ENCODE measurements at places on chromosomes 4 and X.

GRCh38 chr4:94882756-94883155, 125.0 kb downstream of the BMPR1B start:
- no peak for DNase-seq

DNA sequence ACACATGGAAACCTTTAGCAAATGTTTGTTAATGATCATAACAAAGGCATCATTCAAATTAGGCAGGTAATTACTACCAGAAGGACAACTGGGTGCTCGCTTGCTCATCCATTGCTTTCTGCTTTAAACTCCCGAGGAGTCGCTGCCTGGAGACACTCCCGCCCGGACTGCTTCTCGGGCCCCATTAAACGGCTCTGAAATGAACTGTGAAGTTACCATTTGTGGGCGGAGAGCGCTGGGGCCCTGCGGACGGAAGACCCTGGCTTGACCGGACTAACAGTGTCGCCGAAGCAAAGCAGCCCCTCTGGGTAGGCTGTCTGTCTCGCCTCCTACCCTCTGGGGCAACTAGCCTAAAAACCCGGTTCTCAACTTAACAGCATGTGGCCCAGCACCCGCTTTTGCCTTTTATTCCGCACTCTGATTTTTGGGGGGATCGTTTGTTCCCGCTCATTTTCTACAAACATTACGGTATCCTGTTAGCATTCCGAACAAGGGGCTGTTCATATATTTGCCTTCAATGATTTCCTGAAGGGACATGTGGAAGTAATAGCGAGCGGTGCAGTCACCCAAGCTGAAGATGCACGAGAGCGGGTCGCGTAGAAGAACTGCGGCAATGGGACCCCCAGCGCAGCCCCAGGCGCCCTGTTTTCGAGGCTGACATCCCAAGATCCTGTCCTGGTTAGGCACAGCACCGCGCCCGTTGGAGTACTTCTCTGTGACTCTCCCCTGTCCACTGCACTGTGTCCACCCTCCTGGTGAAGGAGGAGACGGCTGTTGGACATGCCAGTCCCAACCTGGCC, 1.6 kb upstream of the PDGFRA start:
- DNase-seq: no peak

GRCh38 chrX:69152417-69152841, 12.8 kb downstream of the PJA1 start:
- DNase-seq: no peak

GRCh38 chr4:7037425-7037824, 5.7 kb upstream of the TADA2B start:
- DNase-seq: no peak

GRCh38 chr4:56444719-56445118, 8.7 kb downstream of the PAICS start:
- no peak for DNase-seq

GRCh38 chr4:152936446-152937335, 568 bp downstream of the FHDC1 start:
- DNase-seq: no peak

GRCh38 chrX:132016628-132017430, 6.3 kb upstream of the STK26 start:
- no peak for DNase-seq

GRCh38 chrX:56232221-56233082, at the start of gene KLF8:
Gene KLF8, plus strand, starts transcription at chrX:56232356. Its CDS starts 979 bp downstream, at chrX:56233335.
- no peak for DNase-seq

GRCh38 chr4:31390849-31391248, 670.7 kb downstream of the PCDH7 start:
- DNase-seq: no peak

DNA sequence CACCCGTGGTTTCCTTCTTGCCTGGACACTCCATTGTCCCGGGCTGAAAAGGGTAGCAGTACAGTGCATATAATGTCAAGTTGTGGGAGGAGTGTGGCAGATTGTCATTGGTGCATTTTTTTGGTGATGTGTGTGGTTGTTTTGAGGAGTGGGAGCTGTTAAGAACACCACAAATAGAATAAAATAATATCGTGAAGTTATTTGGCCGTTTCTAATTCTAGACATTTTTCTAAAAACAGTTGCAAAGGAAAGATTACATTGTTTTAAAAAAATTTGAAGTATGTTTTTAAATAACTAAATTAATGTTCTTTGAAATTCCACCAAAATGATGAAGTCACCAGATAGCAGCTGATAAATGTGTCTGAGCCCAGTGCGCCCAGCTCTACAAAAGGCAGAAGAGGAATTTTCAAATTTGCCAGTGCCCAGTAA, 1.3 kb downstream of the PKD2 start:
- no peak for DNase-seq

DNA sequence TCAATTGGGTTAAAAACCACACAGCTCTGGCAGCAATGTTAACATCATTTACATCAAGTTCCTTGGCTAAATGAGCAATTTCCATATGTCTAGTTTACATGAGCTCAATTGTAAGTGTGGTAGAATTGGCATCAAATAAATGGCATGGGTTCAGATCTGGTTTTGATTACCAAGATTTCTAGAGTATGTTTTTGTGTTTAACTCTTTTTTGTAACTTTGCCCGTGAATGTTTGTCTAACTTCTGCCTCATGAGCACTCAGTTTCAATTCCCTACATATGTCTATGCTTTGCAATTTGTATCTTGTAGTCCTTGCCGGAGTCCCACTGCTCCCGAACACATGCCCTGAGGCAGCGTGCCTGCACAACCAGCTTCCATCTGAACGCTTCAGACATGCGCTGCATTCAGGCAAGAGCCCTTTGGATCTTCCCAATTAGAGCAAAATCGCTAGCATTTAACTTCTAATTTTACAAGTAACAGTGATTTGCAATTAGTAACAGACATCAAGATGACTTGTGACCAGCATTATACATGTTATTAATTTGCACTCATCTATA, 644.4 kb downstream of the TRIML1 start:
- DNase-seq: no peak
